ENCODE measurements at places on chromosomes 7 and 10. TPM values are rescaled to one million over a fixed set of nuclear protein-coding genes. Genes with fewer than 3 reads are reported as not detected.

COX19 gene
- total RNA-seq, result 37.4 TPM

GRCh38 chr10:62779487-62780248 is 24.9 kb upstream of the ADO start:
- H3K4me3 ChIP-seq, result no peak overlapping the region
- no peaks in the 10 kb centered on the region for H3K36me3 ChIP-seq
- DNase-seq, result peak; percentile 70
- H3K27ac ChIP-seq, result no peak overlapping the region
- H3K27me3 ChIP-seq, result no peaks in the 10 kb centered on the region

- H3K4me1 ChIP-seq, result no peaks in the 10 kb centered on the region
- peaks cover 38% of the 10 kb centered on the region for H3K27me3 ChIP-seq
- H3K4me3 ChIP-seq, result no peak overlapping the region
- no peaks in the 10 kb centered on the region for H3K36me3 ChIP-seq
- DNase-seq, result peak; percentile 39
- no peak overlapping the region for H3K27ac ChIP-seq
These were observed 63.3 kb downstream of the NOC3L start for GRCh38 chr10:94299417-94299816.

GRCh38 chr7:102253973-102254370 is 32.7 kb upstream of the SH2B2 start:
- no peaks in the 10 kb centered on the region for H3K4me1 ChIP-seq
- H3K4me3 ChIP-seq, result no peak overlapping the region
- no peak overlapping the region for H3K27ac ChIP-seq
- no peak for DNase-seq
- no peaks in the 10 kb centered on the region for H3K36me3 ChIP-seq

AKR1C8 gene
- not detected for total RNA-seq

- no peaks in the 10 kb centered on the region for H3K36me3 ChIP-seq
- no peak overlapping the region for H3K4me3 ChIP-seq
- H3K4me1 ChIP-seq, result no peaks in the 10 kb centered on the region
These were observed 545.5 kb upstream of the FOXK1 start for GRCh38 chr7:4136501-4137110.

GRCh38 chr7:54662701-54663100 is 96.3 kb downstream of the SEC61G start:
- peaks cover 88% of the 10 kb centered on the region for H3K27me3 ChIP-seq
- H3K36me3 ChIP-seq, result peaks cover 4% of the 10 kb centered on the region
- no peak for DNase-seq
- no peak overlapping the region for H3K4me3 ChIP-seq
- H3K27ac ChIP-seq, result no peak overlapping the region
- peaks cover 22% of the 10 kb centered on the region for H3K4me1 ChIP-seq

- H3K27ac ChIP-seq, result peak overlapping the region; percentile 22
- no peaks in the 10 kb centered on the region for H3K36me3 ChIP-seq
- no peak overlapping the region for H3K4me3 ChIP-seq
- no peaks in the 10 kb centered on the region for H3K27me3 ChIP-seq
- DNase-seq, result no peak
These were observed 9.1 kb downstream of the RPA3 start for GRCh38 chr7:7709291-7709690.

GRCh38 chr10:129030996-129031843 is 435.8 kb upstream of the MGMT start:
- no peaks in the 10 kb centered on the region for H3K4me1 ChIP-seq
- DNase-seq, result peak; percentile 26
- H3K36me3 ChIP-seq, result no peaks in the 10 kb centered on the region
- no peaks in the 10 kb centered on the region for H3K27me3 ChIP-seq
- H3K27ac ChIP-seq, result no peak overlapping the region
- no peak overlapping the region for H3K4me3 ChIP-seq

DNA sequence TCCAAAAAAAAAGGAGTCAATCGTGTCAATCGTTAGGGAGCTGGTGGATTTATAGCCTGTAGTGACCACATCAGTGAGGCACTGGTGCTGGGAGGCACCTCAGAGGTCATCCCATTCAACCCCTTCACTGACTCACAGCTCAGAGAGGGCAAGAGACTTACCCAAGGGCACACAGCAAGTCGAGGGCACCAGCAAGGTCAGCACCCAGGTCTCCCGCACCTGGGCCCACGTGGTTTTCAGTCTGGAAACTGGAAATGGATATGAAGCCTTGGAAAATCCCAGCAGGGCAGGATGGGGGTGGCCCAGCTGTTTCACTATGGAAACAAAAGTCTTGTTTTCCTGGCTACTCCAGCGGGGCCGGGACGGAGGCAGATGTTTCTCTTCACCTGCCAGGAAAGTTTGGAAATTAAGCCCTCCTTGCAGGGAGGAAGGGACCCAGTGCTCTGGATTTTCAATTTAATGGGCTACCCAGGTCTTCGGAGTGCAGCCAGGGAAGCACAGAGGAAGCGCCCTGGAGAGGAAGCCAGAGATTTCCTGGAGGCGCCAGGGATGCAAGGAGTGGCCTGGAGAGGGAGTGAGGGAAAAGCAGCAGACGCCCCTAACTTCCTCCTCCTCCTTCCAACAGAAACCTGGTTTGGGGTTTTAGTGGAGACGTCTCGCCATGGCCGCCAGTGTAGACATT is 157.2 kb upstream of the TNRC18 start:
- no peaks in the 10 kb centered on the region for H3K4me1 ChIP-seq
- H3K4me3 ChIP-seq, result no peak overlapping the region
- no peaks in the 10 kb centered on the region for H3K36me3 ChIP-seq
- H3K27me3 ChIP-seq, result peaks cover 82% of the 10 kb centered on the region
- H3K27ac ChIP-seq, result no peak overlapping the region

GTF2I gene
- 177 TPM for total RNA-seq

NYAP1 gene
- 0.38 TPM for total RNA-seq

DNA sequence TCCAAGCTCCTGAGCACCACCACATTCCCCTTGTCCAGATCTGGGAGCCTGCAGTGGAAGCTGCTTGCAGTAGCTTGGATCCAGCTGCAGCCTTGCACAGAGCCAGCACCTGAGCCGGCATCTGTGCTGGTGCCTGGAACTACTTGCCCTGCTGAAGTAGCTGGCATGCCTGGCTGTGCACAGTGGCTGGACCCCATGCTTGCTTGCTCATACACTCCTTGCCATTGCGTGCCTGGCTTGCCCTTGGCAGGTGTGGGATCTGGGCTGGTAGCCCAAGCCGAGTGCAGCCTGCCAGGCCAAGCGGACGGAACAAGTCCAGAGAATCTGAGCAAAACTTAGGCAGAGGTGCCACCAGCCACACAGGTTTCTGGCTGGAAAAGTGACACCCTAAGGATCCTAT is 759.9 kb downstream of the IPMK start:
- H3K27me3 ChIP-seq, result no peaks in the 10 kb centered on the region
- no peak overlapping the region for H3K27ac ChIP-seq
- H3K36me3 ChIP-seq, result no peaks in the 10 kb centered on the region
- no peaks in the 10 kb centered on the region for H3K4me1 ChIP-seq
- DNase-seq, result no peak

DNA sequence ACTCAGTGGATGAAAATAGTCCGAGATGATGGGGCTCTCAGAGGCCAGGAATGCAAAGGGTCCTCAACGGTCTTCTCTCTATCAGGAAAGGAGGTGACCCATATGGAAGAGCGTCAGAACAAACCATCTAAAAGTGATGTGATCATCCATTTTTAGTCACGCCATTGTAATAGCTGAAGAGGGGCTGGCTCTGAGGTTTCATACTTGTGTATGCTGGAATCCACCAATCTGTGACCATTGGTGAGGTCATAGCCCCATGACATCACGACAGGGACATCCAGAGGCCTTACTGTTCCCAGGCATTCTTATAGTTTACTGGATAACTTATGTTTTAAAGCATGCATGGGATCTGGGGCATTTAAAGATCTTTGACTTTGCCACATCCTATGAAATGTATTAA is 83.6 kb downstream of the C10orf90 start:
- peaks cover 34% of the 10 kb centered on the region for H3K27me3 ChIP-seq
- H3K4me3 ChIP-seq, result no peak overlapping the region
- no peak for DNase-seq

BUB3 gene
- total RNA-seq, result 113 TPM

GRCh38 chr10:70302292-70302691 is 18.5 kb upstream of the NPFFR1 start:
- H3K36me3 ChIP-seq, result no peaks in the 10 kb centered on the region
- no peak overlapping the region for H3K27ac ChIP-seq
- H3K27me3 ChIP-seq, result no peaks in the 10 kb centered on the region
- H3K4me1 ChIP-seq, result no peaks in the 10 kb centered on the region
- no peak for DNase-seq

DNA sequence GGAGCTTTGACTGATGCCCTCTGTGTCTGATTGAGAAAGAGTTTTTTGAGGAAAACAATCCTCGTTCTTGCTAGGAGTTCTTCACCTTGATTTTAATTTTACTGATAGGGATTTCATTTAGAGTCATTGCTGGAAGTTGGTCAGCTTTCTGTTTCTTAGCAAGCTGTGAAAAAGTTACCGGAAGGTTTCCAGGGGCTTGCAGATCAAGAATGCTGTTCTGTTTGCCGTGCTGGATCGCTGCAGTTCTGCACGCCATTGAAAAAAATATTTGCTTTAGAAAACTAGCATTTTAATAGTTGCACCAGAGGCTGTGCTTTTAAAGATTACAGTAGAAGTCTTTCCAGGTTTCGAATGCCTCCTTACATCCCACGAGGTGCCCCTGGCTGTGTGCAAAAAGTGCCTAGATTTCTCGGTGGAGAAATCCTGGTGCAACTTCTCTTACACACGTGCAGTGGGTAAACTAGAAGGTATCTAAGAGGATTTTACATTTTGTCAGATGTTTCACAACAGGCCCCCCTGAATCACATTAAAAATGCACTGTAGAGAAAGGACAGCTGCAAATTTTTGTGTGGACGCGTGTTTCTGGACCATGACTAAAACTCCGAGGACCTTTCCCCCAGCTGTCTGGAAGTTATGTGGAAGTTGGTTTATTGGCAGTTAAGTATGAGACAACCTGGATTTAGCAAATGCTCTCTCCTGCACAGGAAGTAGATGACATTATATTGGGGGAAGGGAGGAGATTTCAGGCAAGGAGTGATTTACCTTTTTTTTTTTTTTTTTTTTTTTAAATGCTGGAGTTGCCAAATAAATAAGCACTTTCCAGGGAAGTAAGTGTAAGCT is 5.8 kb downstream of the TCF7L2 start:
- no peaks in the 10 kb centered on the region for H3K27me3 ChIP-seq
- peak overlapping the region; percentile 80 for H3K4me3 ChIP-seq
- H3K36me3 ChIP-seq, result peaks cover 89% of the 10 kb centered on the region
- DNase-seq, result no peak
- H3K27ac ChIP-seq, result peak overlapping the region; percentile 86

Data from Calu3 (cell line).